Sigmoid colon (tissue), 7 donors: ENCODE measurements at places on chromosomes 12 and 14. TPM values are rescaled to one million over a fixed set of nuclear protein-coding genes. Genes with fewer than 3 reads are reported as not detected.

DNA sequence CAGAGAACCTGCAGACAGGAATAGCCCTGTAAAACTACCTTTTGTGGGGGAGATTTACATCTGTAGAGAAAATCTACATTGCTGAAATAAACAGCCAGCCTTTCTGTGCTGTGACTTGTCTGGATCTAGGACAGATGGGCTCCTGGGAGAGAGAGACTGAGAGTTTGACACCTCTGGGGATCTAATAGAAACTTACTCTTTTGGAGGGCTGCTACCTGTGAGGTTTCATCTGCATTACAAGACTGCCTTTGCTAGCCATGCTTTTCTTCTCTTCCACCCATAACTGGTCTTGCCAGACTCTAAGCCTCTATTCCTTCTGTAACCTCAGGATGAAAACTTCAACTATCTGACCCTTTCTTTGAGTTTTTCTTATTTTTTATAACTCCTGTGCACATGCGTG lies 452.6 kb downstream of the ZFP36L1 start:
- no peaks in the 10 kb centered on the region for H3K27me3 ChIP-seq
- no peak overlapping the region for H3K27ac ChIP-seq
- peaks cover 9% of the 10 kb centered on the region for H3K4me1 ChIP-seq
- no peak for DNase-seq
- no peak overlapping the region for H3K4me3 ChIP-seq
- no peaks in the 10 kb centered on the region for H3K36me3 ChIP-seq

GRCh38 chr12:68359674-68360073 lies 27.5 kb upstream of the MDM1 start:
- no peaks in the 10 kb centered on the region for H3K36me3 ChIP-seq
- H3K4me3 ChIP-seq, result no peak overlapping the region

DNA sequence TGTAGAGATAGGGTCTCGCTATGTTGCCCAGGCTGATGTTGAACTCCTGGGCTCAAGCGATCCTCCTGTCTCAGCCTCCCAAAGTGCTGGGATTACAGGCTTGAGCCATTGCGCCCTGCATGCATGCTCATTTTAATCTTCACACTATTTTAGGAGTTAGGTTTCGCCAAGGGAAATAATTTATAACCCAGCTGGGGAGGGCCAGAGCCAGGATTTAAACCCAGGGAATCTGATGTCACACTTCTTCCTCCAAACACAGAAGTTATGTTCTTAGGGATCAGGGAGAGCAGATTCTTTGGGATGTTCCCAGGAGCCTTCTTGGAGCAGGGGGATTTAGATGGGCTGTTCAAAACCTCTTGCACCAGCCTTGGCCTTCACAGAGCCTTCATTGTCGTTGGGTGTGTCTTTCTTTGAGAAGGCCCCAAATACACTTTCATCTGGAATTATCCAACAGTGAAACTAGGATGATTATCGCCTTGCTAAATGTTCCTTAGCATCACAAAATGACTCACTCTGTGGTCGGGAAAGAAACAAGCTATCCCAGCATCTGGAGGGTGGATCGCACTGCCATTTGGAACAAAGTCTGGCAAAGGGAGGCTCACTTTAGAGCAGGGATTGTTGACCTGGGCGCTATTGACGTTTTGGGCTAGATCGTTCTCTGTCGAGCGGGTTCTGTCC lies 8.2 kb upstream of the PPP1CC start:
- H3K27me3 ChIP-seq, result no peaks in the 10 kb centered on the region
- no peaks in the 10 kb centered on the region for H3K36me3 ChIP-seq
- H3K27ac ChIP-seq, result peak overlapping the region; percentile 18
- H3K4me1 ChIP-seq, result no peaks in the 10 kb centered on the region
- no peak overlapping the region for H3K4me3 ChIP-seq

GRCh38 chr12:132520421-132521199 lies 30.7 kb downstream of the FBRSL1 start:
- peaks cover 10% of the 10 kb centered on the region for H3K36me3 ChIP-seq
- H3K27ac ChIP-seq, result no peak overlapping the region
- H3K4me3 ChIP-seq, result no peak overlapping the region
- DNase-seq, result no peak
- no peaks in the 10 kb centered on the region for H3K27me3 ChIP-seq
- H3K4me1 ChIP-seq, result peaks cover 14% of the 10 kb centered on the region

DNA sequence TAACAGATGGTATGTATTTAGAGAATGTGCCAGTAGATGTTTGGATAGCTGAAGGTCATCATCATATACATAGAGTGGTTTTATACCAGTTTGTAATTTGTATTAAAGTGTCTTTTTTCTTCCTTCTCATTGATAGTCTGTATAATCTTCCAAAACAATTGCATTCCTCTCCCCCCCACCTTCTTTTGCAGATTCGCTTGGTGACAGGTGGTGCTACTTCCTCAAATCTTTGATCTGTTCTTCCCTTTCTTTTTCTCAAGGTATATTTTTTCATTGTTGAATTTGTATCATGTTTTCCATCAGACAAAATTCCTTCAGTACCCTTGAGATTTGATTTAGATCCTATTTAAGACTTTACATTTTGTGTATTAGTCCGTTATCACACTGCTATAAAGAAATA lies 15.0 kb downstream of the TBC1D15 start:
- no peaks in the 10 kb centered on the region for H3K27me3 ChIP-seq
- H3K27ac ChIP-seq, result no peak overlapping the region
- H3K4me1 ChIP-seq, result no peaks in the 10 kb centered on the region

- no peak overlapping the region for H3K4me3 ChIP-seq
- H3K27me3 ChIP-seq, result no peaks in the 10 kb centered on the region
- H3K27ac ChIP-seq, result no peak overlapping the region
- no peak for DNase-seq
- H3K36me3 ChIP-seq, result no peaks in the 10 kb centered on the region
Observed at GRCh38 chr12:65632131-65632855, 192.0 kb upstream of the HMGA2 start.

DNA sequence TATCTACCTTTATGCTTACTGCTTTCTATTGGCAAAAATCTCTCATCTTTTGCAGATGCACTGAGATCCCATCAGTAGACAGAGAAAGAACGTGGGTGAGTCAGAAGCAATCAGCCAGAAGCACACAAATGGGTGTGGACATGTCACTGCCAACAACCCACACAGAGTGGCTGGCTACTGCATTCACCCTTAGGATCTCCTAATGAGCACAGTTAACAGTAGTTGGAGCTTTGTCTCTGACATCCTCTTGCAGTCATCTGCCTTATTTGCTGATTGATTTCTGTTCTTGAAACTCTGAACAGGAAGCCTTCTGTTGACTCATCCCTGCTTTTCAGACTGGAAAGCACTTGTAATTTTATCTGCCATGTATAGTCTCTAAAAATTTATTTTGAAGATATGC lies 117.2 kb downstream of the RGS6 start:
- H3K4me3 ChIP-seq, result no peak overlapping the region
- no peaks in the 10 kb centered on the region for H3K27me3 ChIP-seq
- no peaks in the 10 kb centered on the region for H3K36me3 ChIP-seq

DNA sequence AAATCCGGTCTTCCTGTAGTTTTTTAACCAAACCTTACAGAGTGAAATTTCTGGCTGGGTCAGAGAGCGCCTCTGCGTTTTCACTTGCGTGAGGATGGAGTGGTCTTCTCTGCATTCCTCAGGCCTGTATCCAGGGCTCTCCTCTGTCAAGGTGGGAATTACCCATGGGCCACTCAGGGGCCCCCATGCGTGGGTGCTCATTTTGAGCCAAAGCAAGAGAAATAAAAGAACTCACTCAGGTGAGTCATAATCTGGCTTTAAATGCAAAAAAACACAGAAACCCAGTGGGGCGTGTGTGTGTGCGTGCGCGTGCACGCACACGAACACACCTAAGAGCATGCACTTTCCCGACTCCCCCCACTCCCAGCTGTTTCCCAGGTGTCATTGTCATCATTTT lies 104.0 kb upstream of the PWP1 start:
- peaks cover 17% of the 10 kb centered on the region for H3K27me3 ChIP-seq
- no peak overlapping the region for H3K4me3 ChIP-seq
- DNase-seq, result no peak
- peaks cover 8% of the 10 kb centered on the region for H3K4me1 ChIP-seq

GRCh38 chr14:60166142-60166541 lies 944 bp upstream of the DHRS7 start:
- no peak overlapping the region for H3K4me3 ChIP-seq
- no peaks in the 10 kb centered on the region for H3K36me3 ChIP-seq
- no peak for DNase-seq
- no peaks in the 10 kb centered on the region for H3K27me3 ChIP-seq

- H3K36me3 ChIP-seq, result no peaks in the 10 kb centered on the region
- DNase-seq, result no peak
- H3K27ac ChIP-seq, result no peak overlapping the region
- H3K4me1 ChIP-seq, result peaks cover 9% of the 10 kb centered on the region
Observed at GRCh38 chr12:55676707-55677106, 31.0 kb downstream of the ITGA7 start.

- no peak overlapping the region for H3K4me3 ChIP-seq
- H3K27me3 ChIP-seq, result no peaks in the 10 kb centered on the region
- no peaks in the 10 kb centered on the region for H3K36me3 ChIP-seq
- no peaks in the 10 kb centered on the region for H3K4me1 ChIP-seq
- no peak overlapping the region for H3K27ac ChIP-seq
Observed at GRCh38 chr12:100993916-100994450, 199.4 kb downstream of the ANO4 start.

Gene TAS2R19
- polyA plus RNA-seq, result not detected

Gene IL26
- polyA plus RNA-seq, result not detected

Gene TFCP2
- 12.6 TPM for polyA plus RNA-seq

Gene LRRC10
- not detected for polyA plus RNA-seq

Gene KRAS
- polyA plus RNA-seq, result 22.4 TPM

Gene MGAT4C
- 0.04 TPM for polyA plus RNA-seq
